Calu3 (cell line): ENCODE measurements at places on chromosomes 6 and 20. TPM values are rescaled to one million over a fixed set of nuclear protein-coding genes. Genes with fewer than 3 reads are reported as not detected.

Gene ZBTB12
- 22.6 and 28.1 TPM in 2 replicates for total RNA-seq

Gene VGLL2
- total RNA-seq = not detected in 2 replicates

Gene CLPSL1
- total RNA-seq = not detected in 2 replicates

- H3K27ac ChIP-seq = no peak overlapping the region
- DNase-seq = peak; percentile 18
- no peaks in the 10 kb centered on the region for H3K27me3 ChIP-seq
- H3K4me3 ChIP-seq = no peak overlapping the region
- no peaks in the 10 kb centered on the region for H3K36me3 ChIP-seq
These were observed 102.6 kb upstream of the HDGFL1 start for GRCh38 chr6:22466665-22467245.

Gene SLC35F1
- total RNA-seq = not detected in 2 replicates

Gene DNAH8
- 0.05 TPM in 1 of 2 replicates, not detected in the other for total RNA-seq

Gene GGTLC1
- not detected in 2 replicates for total RNA-seq

Gene C20orf202
- total RNA-seq = 0.22 TPM in 1 of 2 replicates, not detected in the other

Gene SALL4
- total RNA-seq = 7.6 and 9.5 TPM in 2 replicates

DNA sequence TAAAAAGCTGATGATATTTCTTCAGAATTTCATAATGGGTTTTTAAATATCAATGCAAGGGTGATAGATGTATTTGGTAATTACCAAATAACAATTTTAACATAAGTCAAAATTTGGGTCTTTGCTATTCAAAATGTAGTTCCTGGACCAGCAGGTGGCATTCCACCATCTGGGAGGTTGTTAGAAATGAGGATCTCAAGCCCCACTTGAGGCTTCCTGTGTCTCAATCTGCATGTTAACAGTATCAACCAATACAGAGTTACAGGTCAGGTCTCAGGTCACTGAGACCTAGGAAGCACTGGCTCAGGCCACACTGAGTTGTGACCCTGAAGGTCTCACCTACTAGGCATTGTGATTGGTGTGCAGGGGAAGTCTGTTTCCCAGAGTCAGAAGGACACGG lies 57.2 kb upstream of the MTRF1L start:
- H3K36me3 ChIP-seq = no peaks in the 10 kb centered on the region
- no peak for DNase-seq
- no peaks in the 10 kb centered on the region for H3K27me3 ChIP-seq
- peaks cover 7% of the 10 kb centered on the region for H3K4me1 ChIP-seq
- H3K4me3 ChIP-seq = no peak overlapping the region

- no peaks in the 10 kb centered on the region for H3K36me3 ChIP-seq
- no peak overlapping the region for H3K4me3 ChIP-seq
- no peaks in the 10 kb centered on the region for H3K4me1 ChIP-seq
- H3K27ac ChIP-seq = no peak overlapping the region
- no peak for DNase-seq
- H3K27me3 ChIP-seq = no peaks in the 10 kb centered on the region
These were observed 271.8 kb downstream of the PRL start for GRCh38 chr6:22024973-22025467.

DNA sequence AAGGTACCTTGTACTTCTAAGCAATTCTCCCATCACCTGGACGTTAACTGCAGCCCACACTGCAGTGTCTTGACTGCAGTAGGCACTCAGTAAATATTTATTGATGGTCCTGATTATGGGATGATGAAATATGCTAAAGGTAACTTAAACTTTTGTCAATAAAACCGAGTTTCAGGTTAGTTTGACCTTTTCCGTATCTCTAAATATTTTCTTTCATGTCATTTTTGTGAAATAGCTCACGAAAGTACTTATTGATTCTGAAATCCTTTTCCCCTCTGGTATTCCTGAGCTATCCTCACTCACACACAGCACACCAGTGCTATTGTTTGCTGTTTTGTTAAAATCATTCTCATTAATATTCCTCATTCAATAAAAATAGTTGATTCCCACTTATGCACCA lies 149.4 kb upstream of the ESR1 start:
- H3K4me1 ChIP-seq = no peaks in the 10 kb centered on the region
- no peak overlapping the region for H3K27ac ChIP-seq
- H3K36me3 ChIP-seq = no peaks in the 10 kb centered on the region
- DNase-seq = no peak
- H3K27me3 ChIP-seq = no peaks in the 10 kb centered on the region

DNA sequence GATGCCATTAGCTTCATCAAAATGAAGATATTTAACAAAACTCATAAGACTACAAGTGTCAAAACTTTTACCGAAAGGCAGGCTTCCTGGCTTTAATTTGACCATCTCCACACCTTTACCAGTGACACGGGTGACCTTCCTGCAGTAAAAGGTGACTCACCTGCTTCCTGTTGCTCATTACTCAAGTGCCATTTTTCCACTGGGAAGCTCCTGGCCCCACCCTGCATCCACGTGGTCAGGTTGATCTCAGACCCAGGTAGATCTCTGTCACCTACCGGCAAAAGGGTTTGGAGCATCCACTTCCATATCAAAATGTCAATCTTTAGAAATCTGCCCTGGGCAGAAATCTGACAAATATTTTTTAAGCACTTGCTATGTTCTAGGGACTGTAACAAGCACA lies 31.9 kb upstream of the CDH4 start:
- DNase-seq = no peak
- no peak overlapping the region for H3K27ac ChIP-seq
- H3K36me3 ChIP-seq = no peaks in the 10 kb centered on the region
- H3K4me3 ChIP-seq = no peak overlapping the region

Gene COL12A1
- total RNA-seq = 20.4 and 29.3 TPM in 2 replicates

Gene TMEM200A
- total RNA-seq = not detected in 2 replicates

GRCh38 chr6:110447761-110448160 lies 28.7 kb downstream of the SLC22A16 start:
- H3K36me3 ChIP-seq = no peaks in the 10 kb centered on the region
- peaks cover 8% of the 10 kb centered on the region for H3K27me3 ChIP-seq
- DNase-seq = no peak
- no peak overlapping the region for H3K4me3 ChIP-seq

DNA sequence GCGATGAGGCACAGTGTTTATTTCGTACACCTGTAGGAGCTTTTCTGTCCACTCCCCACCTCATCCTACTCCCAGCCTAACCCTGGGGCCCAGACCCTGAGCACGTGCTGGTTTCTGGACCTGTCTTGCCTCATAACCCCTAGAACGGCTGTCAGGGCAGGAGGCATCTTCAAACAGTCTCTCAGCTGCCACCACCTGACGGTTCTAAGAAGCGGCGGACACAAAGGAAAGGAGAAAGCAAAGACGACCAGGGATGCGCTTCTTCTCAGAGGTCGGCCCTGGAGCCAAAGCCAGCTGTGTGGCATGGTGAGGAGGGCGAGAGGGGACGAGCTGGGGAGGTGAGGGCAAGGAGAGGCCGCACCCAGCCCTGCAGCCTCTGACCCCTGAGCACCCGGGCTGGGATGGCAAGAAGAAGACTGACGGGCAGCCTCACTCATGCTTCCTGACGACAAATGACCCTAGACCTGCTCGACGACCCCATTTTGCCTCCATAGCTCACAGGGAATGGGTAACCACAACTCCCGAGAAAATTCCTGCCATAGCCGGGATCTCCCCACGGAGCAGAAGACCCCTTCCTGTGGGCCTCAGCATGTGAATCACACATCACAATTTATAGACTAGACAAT lies 62.1 kb downstream of the WDR27 start:
- H3K27me3 ChIP-seq = no peaks in the 10 kb centered on the region
- H3K36me3 ChIP-seq = peaks cover 5% of the 10 kb centered on the region
- H3K27ac ChIP-seq = no peak overlapping the region
- no peaks in the 10 kb centered on the region for H3K4me1 ChIP-seq
- no peak for DNase-seq

DNA sequence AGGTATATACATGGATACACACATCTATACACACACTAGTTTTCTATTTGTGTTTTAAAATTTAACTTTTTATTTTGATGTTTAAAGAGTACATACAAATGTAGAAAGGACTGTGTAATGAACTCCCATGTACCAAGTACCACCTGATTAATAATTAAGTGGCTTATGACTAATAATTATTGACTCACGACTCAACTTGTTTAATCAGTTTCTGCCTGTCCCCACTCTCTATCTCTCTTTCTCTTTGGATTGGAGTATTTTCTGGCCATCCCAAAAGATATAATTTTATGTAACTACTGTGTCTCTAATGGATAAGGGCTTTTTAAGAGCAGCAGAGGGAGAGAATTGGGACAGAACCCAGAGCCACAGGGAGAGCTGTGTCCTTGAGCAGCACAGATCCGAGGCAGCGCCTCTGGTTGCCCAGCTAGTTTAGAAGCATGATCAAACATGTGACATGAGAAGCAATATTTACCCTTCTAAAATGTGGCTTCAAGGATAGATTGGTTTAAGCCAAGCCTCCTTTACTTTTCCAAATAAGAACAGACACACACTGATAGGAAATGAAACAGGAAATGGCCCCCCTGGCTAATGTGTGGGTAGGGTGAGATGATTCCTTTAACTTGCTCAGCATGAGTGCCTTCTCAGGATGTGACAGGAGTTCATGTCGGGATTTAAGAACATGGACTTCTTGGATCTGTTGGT lies 81.0 kb downstream of the ERMARD start:
- H3K27ac ChIP-seq = no peak overlapping the region
- H3K36me3 ChIP-seq = no peaks in the 10 kb centered on the region
- H3K4me3 ChIP-seq = peak overlapping the region; percentile 70

DNA sequence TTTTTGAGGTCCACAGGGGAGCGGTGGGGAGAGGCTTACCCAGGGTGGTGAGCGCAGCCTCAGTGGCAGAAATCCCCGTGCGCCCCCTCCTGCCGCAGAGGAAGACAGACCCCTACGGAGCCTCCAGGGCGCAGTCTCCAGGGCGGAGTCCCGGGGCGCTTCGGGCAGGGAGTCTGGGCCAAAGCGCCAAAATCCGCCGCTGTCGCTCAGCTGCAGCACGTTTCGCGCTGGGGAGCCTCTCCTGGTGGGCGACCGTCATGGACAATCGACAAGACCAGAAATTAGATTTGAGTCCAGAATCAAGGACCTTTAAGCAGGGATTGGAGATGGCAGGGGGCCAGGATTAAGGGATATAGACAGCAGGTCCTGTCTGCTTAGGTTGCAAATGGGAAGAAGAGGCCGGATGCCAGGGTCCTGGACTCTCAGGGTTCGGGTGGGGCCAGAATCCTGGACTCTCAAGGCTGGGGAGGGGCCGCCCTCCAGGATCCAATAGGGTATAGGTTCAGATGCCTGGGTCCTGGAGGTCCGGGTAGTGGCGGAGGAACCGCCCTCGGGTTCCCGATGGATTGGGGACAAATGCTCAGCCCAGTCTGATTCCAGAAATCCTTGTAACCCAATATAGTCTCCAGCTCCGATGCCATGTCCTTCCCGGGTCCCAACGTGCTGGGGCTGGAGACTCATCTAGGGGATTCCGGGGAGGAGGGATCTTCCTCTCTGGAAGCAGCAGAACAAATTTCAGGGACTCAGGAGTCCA lies 7.9 kb upstream of the HLA-E start:
- DNase-seq = no peak
- H3K4me1 ChIP-seq = peaks cover 23% of the 10 kb centered on the region
- H3K27me3 ChIP-seq = peaks cover 66% of the 10 kb centered on the region
- peak overlapping the region; percentile 60 for H3K4me3 ChIP-seq
- peaks cover 5% of the 10 kb centered on the region for H3K36me3 ChIP-seq

Gene CLPSL2
- not detected in 2 replicates for total RNA-seq

DNA sequence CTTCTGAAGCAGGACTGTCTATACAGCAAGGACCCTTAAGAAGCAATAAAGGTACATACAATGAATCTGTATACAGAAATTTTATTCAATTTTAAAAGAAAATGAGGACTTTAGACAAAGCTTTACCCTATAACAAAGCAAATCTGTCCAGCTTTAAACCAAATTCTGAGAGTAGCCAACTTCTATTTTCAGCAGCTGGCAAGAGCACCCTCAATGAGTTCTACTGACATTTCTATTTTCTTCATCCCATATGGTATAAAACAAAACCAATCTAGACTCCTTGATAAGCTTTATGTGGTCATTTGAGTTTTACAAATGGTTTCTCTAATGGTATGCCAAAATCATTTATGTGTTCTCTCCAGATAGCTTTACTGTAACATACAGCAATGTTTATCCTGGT lies 12.7 kb downstream of the CPNE1 start:
- H3K27me3 ChIP-seq = no peaks in the 10 kb centered on the region
- no peak overlapping the region for H3K27ac ChIP-seq
- peaks cover under 1% of the 10 kb centered on the region for H3K4me1 ChIP-seq
- DNase-seq = no peak
- H3K36me3 ChIP-seq = peaks cover 47% of the 10 kb centered on the region

GRCh38 chr6:121652726-121653623 lies 217.5 kb downstream of the GJA1 start:
- no peaks in the 10 kb centered on the region for H3K36me3 ChIP-seq
- H3K27me3 ChIP-seq = no peaks in the 10 kb centered on the region
- no peaks in the 10 kb centered on the region for H3K4me1 ChIP-seq
- peak; percentile 14 for DNase-seq
- peak overlapping the region; percentile 9 for H3K27ac ChIP-seq

Gene CD24
- 1,415 and 1,595 TPM in 2 replicates for total RNA-seq

GRCh38 chr6:16436550-16436949 lies 198.2 kb downstream of the GMPR start:
- DNase-seq = no peak
- no peaks in the 10 kb centered on the region for H3K4me1 ChIP-seq
- no peaks in the 10 kb centered on the region for H3K27me3 ChIP-seq
- no peak overlapping the region for H3K27ac ChIP-seq
- no peak overlapping the region for H3K4me3 ChIP-seq

GRCh38 chr20:36237477-36237876 lies 1.2 kb downstream of the AAR2 start:
- H3K27ac ChIP-seq = peak overlapping the region; percentile 82
- H3K4me1 ChIP-seq = peaks cover 10% of the 10 kb centered on the region
- H3K36me3 ChIP-seq = peaks cover 32% of the 10 kb centered on the region
- peak overlapping the region; percentile 74 for H3K4me3 ChIP-seq

- H3K4me1 ChIP-seq = peaks cover 91% of the 10 kb centered on the region
- no peaks in the 10 kb centered on the region for H3K27me3 ChIP-seq
- no peak for DNase-seq
- peaks cover 12% of the 10 kb centered on the region for H3K36me3 ChIP-seq
- H3K27ac ChIP-seq = peak overlapping the region; percentile 44
These were observed 22.6 kb downstream of the TOP1 start for GRCh38 chr20:41051009-41051825.

- H3K27me3 ChIP-seq = no peaks in the 10 kb centered on the region
- H3K27ac ChIP-seq = no peak overlapping the region
- peaks cover 8% of the 10 kb centered on the region for H3K4me1 ChIP-seq
- no peak for DNase-seq
- H3K4me3 ChIP-seq = no peak overlapping the region
- H3K36me3 ChIP-seq = no peaks in the 10 kb centered on the region
These were observed 94.5 kb downstream of the SIM1 start for GRCh38 chr6:100370265-100370664.

DNA sequence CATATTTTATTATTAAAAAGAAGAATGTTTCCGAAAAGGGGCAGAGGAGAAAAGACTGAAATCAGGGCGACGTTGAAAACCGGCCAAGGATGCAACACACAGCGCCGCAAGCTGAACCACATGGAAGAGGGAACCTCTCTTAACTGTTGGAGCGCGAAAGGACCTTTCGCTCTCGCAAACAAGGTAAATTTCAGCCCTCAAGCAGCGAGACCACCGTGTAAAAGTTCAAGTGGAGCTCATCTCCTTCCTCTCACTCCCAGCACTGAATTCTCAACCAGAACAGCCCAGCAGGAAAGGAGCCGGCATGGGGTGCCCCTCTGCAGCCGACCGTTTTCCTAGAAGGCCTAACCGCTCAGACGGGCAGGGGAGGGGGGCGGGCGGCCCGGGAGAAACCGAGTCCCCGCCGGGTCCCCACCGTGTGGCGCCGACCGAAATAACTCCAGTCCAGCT lies 621 bp downstream of the GPR63 start:
- peaks cover 9% of the 10 kb centered on the region for H3K27me3 ChIP-seq
- H3K27ac ChIP-seq = peak overlapping the region; percentile 47
- peak overlapping the region; percentile 100 for H3K4me3 ChIP-seq
- H3K36me3 ChIP-seq = peaks cover 23% of the 10 kb centered on the region
- peaks cover 8% of the 10 kb centered on the region for H3K4me1 ChIP-seq

GRCh38 chr6:131640100-131640499 lies 3.0 kb downstream of the ENPP3 start:
- no peaks in the 10 kb centered on the region for H3K36me3 ChIP-seq
- DNase-seq = no peak
- H3K4me3 ChIP-seq = no peak overlapping the region
- no peak overlapping the region for H3K27ac ChIP-seq
- no peaks in the 10 kb centered on the region for H3K27me3 ChIP-seq
